ENCODE measurements at places on chromosomes 4 and X.

GRCh38 chr4:53633608-53634007 lies 42.3 kb upstream of the LNX1 start:
- DNase-seq = no peak

DNA sequence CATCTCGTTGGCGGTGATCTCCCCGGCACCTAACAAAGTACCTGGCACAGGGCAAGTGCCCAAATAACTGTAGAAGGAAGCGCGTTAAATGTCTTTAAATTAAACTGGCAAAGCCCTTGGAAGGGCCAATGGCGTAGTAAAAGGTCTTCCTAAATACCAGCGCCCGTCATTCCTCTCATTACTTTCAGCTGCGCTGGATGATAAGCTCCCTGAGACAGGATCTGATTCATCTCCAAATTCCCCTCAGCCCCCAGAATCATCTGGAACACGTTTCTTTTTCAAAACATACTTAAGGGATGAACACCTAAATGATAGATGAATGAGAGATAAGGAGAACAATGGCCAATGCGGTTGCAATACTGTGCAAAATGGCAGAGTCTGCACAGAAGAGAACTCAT lies 95.1 kb downstream of the AFAP1 start:
- DNase-seq = no peak

- DNase-seq = no peak
Observed at GRCh38 chr4:137278431-137278830, 253.9 kb downstream of the PCDH18 start.

DNA sequence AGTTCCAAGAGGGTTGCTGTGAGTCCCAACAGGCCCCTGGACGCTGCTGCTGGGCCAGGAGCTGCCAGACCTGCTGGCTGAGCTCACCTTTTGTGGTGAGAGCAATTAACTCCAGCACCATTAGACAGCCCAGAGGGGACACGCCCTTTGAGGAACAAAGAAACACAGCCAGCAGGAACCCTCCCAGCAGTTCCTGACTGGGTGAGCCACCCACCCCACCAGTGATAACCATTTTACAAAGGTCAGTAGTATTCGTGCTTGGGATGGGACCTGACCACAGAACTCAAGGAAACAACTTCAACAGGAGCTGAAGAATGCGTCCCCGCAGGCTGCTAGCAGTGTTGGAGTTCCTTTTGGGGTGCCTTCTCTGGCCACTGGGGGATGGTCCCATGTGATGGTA lies 38.8 kb upstream of the AFAP1 start:
- DNase-seq = no peak

DNA sequence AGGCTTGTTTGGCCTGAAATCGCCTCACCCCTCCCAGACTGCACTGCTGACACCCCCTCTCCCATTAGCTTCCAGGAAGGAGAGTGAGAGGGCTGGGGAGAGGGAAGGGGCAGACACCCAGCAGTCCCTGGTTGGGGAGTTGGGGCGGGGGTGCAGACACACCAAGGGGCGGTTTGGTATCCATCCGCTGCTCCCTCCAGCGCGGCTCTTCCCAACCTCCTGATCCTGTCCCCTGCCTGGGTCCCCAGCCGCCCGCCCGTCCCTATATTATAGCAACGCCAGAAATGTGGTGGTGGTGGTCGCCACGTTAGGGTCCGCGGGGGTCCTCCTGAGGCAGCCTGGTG lies 24.9 kb downstream of the GPRASP3 start:
- no peak for DNase-seq

GRCh38 chr4:63831590-63832155 lies 577.6 kb downstream of the TECRL start:
- no peak for DNase-seq

DNA sequence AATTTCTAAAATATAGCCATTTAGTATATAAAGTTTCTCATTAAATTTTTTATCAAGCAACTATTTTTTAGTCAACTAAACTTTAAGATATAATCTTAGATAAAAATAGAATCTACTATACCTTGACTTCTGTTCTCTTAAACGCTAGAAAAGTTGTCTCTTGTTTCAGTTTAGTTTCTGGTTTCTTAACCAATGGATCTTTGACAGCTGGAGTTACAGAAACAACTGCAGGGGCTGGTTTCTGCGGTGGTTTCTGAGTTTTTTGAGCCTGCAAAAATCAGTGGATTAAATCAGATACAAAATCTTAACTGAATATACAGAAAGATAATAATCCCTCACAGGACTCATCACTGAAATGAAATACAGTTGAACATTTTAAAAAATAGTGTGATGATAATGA lies 21.9 kb downstream of the INTS12 start:
- no peak for DNase-seq

GRCh38 chr4:185309770-185310169 lies 86.0 kb downstream of the LRP2BP start:
- no peak for DNase-seq

GRCh38 chrX:118502161-118502789 lies 6.7 kb downstream of the DOCK11 start:
- DNase-seq = no peak

DNA sequence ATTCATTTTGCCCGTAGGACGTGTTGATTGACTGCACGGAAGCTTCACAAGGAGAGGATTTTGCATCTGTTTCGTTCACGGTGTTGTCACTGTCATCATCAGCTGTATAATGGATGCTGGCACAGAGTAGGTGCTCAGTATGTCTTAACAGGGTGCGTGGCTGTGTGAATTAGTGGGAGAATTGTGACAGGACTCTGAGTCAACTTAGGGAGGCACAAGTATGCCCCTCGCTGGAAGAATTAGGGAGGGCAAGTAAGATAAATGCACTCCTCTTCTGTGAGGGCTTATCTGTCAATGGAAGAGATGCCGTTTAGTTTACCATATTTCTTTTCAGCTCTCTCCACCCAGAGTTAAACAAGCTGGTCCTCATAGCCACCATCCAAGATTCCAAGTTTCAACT lies 107.2 kb downstream of the TRIML1 start:
- DNase-seq = no peak

DNA sequence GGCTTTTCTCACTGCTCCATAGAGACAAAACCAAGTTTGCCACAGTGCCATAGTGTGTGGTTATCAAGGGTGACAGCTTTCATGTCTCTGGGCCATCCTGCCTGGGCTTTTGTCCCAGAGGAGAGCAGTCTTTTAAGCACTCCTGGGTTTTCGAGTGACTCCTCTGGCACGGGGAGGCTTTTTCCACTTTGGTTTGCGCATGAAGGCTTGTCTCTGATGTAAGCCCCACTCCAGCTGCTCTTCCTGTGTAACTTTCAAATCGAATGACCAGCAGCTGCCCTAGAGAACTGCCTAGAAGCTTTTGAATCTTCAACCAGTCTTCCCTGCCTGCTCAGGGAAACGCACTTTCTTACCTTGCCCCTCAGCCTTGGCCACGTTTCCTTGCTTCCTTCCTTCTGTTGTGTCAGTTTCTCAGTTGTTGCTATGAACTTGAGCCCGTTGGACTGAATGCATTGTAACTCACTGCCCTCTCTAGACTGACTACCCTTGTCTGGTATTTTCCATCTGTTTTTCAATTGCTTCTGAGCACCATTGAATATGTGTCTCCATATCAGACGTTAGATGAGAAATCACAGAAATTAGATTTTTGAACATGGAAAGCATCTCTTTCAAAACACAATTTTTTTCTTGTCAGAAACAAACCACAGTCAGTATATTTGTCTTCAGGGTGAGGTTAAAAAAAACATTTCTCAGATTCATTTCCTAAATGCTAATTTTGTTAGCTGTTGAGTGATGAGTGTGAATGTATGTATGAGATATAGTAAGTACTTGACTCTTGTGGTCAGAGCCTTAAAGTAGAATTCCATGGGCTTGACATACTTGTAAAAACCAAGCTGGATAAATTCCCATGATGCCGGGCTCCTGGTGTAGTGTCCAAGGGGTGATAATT lies 45.3 kb downstream of the SLC9A6 start:
- no peak for DNase-seq

DNA sequence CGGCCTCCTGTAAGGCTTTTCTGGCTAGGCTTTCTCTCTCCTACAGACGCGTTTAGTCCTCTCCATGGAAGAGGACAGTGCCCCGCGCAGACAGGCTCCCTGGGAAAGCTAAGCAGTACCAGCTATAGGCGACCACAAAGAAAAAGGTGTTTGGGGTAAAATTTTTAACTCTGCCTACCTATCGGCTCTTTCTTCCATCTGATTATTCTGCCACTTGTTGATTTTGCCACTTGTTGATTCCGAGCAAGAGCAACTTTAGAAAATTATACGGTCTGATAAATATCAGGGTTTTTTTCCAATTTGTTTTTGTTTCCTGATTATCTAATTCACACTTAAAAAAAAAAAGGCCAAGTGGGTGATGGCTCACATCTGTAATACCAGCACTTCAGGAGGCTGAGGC lies 1600.5 kb upstream of the TENM3 start:
- DNase-seq = no peak

GRCh38 chr4:94014484-94015136 lies 186.1 kb downstream of the ATOH1 start:
- no peak for DNase-seq

DNA sequence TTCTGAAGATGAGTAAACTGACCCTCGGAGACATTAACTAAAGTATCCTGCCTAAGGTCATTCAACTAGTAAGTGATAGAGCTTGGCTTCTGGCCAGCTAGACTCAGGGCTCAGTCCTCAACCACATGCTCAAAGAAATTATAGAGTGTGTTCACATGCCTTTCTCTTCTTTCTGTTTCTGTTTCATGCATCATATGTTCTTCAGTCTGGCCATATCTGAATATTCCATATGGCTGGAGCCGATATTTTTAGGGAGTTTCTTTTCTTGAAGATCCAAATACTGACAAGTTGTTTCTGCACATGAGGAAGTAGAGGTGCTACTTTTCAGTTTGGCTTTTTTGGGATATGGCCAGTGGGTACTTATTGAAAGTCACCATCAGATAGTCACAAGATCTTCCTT lies 44.9 kb downstream of the MMRN1 start:
- DNase-seq = no peak

DNA sequence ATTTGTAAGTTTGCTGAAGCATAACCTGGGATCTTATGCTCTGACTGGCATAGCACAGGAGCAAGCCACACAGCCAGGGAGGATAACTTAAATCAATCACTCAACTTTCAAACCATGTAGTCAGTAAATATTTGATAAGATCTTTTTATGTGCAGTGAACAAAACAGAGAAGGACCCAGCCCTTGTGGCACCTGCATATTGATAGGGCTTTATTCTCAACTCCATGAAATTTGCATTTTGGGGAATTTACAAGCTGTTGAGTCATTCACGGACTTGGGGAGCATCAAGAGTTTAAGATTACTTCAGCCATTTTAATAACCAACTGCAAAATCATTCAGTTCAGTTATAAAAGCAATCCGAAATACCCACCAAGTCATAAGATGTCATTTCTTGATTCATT lies 122.6 kb downstream of the COMMD8 start:
- DNase-seq = no peak

GRCh38 chr4:76714226-76714625 lies 183.7 kb downstream of the SOWAHB start:
- no peak for DNase-seq

- no peak for DNase-seq
Observed at GRCh38 chrX:115892787-115893671, 277.5 kb upstream of the AGTR2 start.

- DNase-seq = no peak
Observed at GRCh38 chr4:52799813-52800212, 48.6 kb upstream of the ERVMER34-1 start.

- peak; percentile 38 for DNase-seq
Observed at GRCh38 chrX:71536285-71536684, 3.4 kb downstream of the OGT start.

- DNase-seq = no peak
Observed at GRCh38 chr4:48649505-48649904, 130.6 kb downstream of the FRYL start.

- DNase-seq = no peak
Observed at GRCh38 chr4:142544594-142544993, 301.5 kb downstream of the INPP4B start.

GRCh38 chr4:55884851-55885219 lies 31.4 kb downstream of the EXOC1 start:
- DNase-seq = no peak

GRCh38 chrX:117996408-117996807 lies 120.2 kb downstream of the KLHL13 start:
- no peak for DNase-seq

- DNase-seq = no peak
Observed at GRCh38 chrX:69051901-69052300, 113.4 kb downstream of the PJA1 start.

DNA sequence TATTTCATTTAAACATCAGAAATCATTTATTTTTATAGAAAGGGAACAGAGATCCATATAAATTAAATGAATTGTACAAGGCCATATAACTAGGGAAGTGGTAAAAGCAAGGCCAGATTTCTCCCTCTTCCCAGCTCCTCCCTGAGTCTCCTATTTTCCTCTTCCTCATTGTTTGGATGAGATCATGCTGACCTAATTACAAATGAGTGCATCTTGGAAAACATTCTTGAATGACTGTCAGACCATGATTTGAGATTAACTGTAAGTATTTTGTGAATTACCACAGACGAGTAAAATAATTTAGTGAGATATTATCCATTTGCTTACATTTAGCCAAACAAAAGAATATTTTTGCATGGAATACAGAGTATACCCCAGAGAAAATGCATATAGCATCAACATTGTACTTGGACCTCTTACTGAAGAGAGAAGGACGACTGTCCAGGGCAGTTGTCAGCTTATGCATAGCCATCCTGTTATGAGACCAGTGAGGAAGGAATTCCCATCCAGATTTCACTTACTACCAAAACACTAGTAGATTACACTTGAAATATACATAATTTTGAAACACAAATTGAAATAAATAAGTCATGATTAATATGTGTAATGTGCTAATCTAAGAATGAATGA lies 47.3 kb downstream of the SLAIN2 start:
- DNase-seq = no peak
